Fibroblast of skin of abdomen (primary cell): ENCODE measurements at places on chromosomes 4 and X.
A peak's percentile ranks its signal among the peaks of the same experiment; 100 is the strongest.

GRCh38 chrX:386239-386767, 404 bp downstream of the PPP2R3B start:
- DNase-seq: no peak

DNA sequence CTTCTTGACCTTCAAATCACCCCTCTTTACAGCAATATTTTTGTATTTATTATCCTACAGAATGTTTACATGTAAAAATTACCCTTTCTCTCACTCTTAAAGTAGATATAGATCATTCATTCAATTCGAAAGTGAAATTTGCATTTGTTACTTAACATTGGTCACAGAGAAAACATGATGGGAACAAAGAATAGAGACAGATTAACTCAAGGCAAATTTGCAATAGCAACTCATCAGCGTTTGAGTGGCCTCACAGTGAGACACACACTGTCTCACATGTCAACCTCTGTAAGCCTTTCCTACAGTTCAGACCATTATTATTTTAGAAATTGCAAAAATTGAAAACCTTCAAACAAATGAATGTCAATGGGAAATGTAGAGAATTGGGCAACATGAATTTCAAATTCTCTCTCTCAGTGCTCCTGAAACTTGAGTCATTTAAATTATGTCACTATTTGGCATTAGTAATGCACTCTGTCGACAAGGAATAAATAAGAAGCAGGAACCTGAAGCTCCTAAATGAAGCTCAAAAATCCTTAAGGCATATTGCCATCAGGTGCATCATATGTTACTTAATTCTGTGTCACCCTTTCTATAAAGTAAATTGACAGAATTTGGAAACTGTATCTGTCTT, 148.3 kb upstream of the ANXA10 start:
- no peak for DNase-seq

GRCh38 chr4:2648159-2648814, 107.8 kb downstream of the TNIP2 start:
- no peak for DNase-seq

DNA sequence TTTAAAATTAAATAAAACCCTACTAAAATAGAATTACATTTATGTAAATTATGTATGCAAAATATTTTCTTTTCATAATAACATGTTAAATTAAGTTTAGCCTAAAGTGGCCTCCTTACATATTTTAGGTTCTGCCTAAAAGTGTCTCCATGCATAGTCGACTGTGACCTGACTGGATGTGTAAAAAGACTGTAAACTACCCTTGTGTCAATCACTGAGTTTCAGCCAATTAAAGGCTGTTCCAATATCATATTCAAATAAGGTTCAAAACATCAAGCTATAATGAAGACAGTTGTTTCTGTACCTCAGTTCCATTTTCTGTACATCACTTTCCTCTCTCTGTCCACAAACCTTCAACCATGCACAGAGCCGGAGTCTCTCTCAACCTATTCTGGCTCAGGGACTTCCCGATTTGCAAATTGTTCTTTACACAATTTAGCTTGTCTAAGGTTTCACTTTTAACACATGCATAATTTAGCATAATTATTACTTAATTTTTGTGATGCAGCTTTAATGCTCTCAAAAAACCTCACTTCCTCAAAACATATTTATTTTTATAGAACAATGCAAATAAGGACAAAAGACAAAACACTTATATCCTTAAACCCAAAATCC, 60.1 kb downstream of the SH3RF1 start:
- DNase-seq: no peak

DNA sequence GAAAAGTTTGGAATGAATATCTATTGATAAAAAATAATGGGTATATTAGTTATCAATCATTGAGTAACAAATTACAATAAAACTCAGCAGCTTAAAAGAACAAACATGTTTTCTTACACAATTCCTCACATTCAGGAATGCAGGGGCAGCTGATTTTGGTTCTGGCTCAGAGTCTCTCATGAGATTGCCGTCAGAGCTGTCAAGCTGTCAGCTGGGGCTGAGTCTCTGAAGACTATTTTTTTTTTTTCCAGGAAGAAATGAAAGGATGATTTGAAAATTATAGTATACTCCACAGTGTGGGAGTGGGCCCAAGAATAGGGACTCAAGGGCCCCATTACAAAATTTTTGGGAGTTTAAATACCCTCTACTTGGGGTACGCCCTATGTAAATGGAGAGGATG, 219.1 kb downstream of the GC start:
- DNase-seq: no peak

- peak; percentile 24 for DNase-seq
Measured at GRCh38 chr4:24262616-24263015, 321.7 kb downstream of the DHX15 start.

- DNase-seq: peak; percentile 30
Measured at GRCh38 chr4:26323821-26324220, 3.0 kb downstream of the RBPJ start.

DNA sequence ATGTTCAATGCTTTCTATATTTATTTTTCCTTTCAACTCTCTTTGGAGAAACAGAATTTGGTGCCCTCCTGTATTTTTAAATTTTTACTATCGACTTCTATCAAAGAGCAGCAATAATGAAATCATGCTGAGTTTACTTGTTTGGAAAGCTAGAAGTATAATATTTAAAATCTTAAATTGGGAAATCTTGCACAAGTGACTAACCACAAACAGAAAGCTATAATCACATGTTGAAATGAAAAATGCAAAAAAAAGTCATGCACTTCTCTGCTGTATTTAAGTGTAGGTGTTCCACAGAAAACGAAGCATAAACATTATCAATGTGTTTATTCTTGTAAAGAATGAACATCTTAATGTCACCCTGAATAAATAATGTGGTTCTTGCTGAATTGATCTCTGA, 306.1 kb downstream of the PCDH18 start:
- DNase-seq: no peak

GRCh38 chr4:121070696-121071639, 1.4 kb downstream of the NDNF start:
- DNase-seq: peak; percentile 44

DNA sequence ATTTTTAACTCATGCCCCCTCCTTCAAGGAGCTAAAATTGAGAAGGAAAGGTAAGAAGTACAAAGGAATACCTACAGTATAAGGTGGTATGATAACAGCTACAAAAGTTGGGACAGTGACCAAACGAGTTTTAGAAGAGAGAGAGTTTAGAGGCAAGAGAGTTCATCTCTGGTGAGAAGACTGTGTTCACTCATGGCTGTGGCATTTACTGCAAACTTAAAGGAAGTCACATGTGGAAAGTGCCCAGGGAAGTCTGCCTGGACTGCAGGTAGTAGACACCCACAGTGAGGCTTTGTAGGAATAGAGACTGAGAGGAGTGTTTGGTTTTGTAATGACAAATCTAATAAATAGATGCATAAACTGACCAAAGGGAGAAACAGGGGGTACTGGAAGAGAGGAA, 493.5 kb downstream of the IL15 start:
- DNase-seq: no peak

DNA sequence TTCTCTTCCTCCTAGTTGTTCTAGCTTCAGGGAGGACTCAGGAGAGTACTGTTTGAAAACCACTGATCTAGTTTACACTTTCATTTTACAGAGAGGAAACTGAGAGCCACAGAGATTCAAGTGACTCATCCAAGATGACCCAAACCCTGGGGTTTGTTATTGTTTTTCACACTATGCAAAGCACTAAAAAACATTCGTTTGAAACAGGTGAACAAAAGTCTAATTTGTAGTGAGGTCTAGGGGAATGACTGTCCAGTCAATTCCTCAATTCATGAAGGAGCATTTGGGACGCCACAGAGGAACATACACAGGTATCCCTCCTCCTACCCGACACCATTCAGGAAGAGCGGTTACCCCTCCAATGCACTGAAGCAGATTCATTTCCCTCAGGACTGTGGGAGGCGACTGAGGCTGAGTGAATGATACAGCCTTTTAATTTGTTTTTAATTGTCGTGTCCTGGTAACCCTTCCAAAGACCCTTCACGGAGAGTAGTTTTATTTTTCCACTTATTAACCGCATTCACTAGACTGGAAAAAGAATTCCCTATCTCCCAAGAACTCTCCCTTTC, 30.3 kb downstream of the TLR10 start:
- peak; percentile 29 for DNase-seq

GRCh38 chrX:16333453-16333852, 166.2 kb downstream of the MAGEB17 start:
- no peak for DNase-seq

- DNase-seq: peak; percentile 62
Measured at GRCh38 chr4:127138586-127138985, 494.2 kb upstream of the INTU start.

- no peak for DNase-seq
Measured at GRCh38 chr4:25068386-25068785, 37.6 kb upstream of the LGI2 start.

- no peak for DNase-seq
Measured at GRCh38 chr4:68132342-68132741, 2.7 kb upstream of the TMPRSS11F start.

DNA sequence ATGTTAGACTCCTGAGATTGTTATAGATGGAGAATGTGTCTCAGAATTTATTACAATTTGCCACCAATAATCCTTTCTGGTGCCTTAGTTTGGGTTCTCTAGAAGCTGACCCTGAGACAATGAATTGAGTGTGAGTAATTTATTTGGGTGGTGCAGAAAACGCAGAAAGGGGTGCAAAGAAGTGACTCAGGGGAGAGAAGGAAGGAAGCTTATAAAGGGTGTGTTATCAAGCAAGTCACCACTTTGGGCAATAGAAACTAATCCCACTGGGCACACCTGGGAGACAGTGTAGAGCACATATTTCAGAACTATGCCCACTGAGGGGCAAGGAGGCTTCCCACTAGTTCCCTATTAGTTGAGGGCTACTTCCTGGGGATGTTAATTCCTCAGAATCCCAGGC, 320.6 kb downstream of the MID1IP1 start:
- no peak for DNase-seq

- DNase-seq: no peak
Measured at GRCh38 chrX:120401301-120401700, 39.4 kb downstream of the ATP1B4 start.

DNA sequence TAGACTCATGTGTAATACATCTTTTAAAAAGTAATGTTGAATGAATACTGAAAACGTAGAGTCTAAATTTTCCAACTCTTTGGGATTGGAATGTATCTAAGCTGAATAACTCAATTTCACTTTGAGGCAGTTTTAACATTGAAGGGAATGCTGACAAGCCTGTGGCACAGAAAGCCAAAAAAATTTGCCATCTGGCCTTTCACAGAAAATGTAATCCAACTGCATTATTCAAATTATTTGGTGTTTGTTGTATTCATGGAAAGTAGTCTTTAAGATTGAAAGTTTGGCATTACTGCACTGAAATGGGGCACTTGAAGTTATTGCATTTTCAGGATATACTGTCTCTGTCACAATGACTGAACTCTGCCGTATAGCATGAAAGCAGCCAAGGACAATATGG, 186.9 kb downstream of the FRMPD4 start:
- DNase-seq: no peak

GRCh38 chr4:54783402-54784110, 125.8 kb downstream of the KIT start:
- peak; percentile 34 for DNase-seq

GRCh38 chr4:41196633-41197332, 17.6 kb downstream of the APBB2 start:
- DNase-seq: peak; percentile 38

DNA sequence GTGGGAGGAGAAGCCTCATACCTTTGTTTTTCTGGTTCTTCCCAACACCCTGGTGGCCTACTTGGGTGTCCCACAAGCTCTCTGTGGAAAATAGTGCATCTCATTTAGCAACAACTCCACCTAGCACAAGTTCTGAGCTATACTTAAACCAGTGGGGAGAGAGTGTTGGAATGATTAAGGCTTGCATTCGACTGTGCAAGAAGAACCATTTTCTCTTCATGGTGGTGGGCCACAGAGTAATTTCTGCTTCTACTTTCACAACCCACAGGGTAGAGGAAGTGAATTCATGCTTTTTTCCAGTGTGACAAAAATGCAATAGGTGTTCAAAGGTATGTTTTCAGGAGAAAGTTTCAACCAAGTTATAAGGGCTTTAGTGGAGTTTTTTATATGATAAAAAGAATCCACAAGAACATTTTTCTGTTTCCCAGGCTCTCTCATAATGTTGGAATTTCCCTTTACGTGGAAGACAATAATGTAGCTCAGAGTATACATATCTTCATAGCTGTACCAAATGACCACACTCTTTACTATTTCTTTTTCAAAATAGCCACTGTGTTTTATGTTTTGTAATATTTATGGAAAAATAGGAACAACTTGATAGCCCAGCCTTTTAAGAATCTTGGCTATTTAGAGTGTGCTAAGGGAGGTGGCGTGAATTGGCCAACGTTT, 80.3 kb upstream of the HHIP start:
- peak; percentile 46 for DNase-seq

DNA sequence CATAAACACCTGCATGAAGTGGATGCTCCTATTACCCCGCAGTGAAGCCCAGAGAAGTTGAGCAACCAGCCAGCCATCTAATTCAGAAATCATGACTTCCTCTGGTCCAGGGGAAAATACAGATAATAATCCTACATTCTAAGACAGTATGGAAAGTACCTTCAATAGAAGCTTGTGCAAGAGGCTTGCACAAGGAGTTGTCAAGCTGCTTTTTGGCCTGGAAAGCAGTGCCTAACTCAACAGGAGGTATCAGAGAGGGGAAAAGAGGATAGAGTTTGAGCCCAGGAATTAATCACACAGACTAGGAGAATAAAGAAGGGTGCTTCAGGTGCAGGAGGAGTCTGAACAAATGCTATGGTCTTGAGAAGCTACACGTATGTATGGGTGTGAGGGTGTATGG, 26.7 kb downstream of the TMEM192 start:
- no peak for DNase-seq

DNA sequence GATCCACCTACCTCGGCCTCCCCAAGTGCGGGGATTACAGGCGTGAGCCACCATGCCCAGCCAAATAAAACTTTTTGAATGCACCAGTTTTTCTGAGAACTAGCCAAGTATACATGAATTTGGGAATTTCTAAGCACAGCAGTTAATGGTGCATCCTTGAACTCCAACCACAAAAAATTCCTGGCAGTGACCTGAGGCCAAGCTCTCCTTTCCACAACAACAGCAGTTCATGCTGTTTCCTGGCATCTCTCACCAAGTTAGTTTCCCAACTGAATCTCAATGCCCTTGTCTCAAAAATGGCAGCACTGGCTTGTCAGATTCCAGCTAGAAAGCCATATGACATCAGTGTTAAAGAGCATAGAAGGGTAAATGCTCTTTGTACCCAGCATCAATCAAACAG, 15.9 kb upstream of the XKRX start:
- DNase-seq: no peak

- DNase-seq: no peak
Measured at GRCh38 chr4:88012647-88013046, 5.2 kb downstream of the PKD2 start.

DNA sequence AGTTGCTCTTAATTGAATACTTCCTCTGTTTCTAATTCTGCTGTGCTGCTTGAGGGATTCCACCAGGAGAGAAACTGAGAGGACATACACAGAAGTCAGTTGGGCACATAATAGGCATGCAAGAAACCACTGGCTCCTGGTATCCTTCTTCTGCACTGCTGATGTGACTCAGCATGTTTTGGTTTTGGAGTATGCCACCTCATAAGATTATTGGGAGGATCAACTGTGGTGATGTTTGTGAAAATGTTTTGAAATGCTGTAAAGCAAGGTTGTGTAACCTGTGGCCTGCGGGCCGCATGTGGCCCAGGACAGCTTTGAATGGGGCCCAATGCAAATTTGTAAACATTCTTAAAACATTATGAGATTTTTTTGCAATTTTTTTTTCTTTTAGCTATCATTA, 119.6 kb downstream of the GATB start:
- no peak for DNase-seq
